Activated CD4-positive, alpha-beta T cell treated with anti-CD3 and anti-CD28 coated beads, Interleukin-2, amount 50 U/mL, for 4 hours (primary cell): ENCODE measurements at places on chromosomes 2 and 18.

DNA sequence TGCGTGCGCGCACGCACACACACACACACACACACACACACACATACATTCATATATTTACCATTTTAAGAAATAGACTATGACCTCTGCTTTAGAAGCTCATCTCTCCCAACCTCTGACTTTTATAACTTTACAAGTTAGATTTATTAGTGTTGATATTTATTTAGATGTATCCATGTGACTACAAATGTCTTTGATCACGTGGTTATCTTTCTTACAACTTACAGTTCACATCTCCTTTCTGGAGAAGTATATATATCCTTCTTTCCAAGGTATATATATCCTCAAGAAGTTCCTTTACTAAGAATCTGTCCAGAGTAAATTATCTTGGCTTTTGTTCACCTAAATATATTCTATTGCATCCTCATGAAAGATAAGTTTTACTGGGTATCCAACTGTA is 16.3 kb upstream of the LTBP1 start:
- DNase-seq = no peak

- DNase-seq = no peak
These were observed 165.3 kb downstream of the ATAD2B start for GRCh38 chr2:23761638-23762037.

- DNase-seq = no peak
These were observed 39.8 kb downstream of the FAM178B start for GRCh38 chr2:96946625-96947024.

DNA sequence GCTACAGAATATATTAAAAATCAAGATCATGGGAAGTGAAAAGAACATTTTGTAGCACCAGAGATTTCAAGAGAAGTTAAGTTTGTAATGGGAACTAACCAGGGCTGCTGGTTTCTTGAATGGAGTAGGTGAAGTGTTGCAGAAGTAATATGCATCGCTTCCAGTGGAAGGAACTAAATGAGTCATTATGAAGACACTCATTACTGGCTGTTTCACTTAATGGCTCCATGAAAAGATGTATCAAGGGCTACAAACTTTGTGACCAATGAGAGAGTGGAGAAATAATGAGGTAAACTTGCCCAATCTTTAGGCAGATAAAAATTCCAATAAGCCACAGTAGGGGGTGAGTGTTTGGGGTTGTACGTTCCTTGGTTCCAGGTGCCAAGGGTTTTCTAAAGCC is 380.4 kb upstream of the POU3F3 start:
- DNase-seq = no peak

DNA sequence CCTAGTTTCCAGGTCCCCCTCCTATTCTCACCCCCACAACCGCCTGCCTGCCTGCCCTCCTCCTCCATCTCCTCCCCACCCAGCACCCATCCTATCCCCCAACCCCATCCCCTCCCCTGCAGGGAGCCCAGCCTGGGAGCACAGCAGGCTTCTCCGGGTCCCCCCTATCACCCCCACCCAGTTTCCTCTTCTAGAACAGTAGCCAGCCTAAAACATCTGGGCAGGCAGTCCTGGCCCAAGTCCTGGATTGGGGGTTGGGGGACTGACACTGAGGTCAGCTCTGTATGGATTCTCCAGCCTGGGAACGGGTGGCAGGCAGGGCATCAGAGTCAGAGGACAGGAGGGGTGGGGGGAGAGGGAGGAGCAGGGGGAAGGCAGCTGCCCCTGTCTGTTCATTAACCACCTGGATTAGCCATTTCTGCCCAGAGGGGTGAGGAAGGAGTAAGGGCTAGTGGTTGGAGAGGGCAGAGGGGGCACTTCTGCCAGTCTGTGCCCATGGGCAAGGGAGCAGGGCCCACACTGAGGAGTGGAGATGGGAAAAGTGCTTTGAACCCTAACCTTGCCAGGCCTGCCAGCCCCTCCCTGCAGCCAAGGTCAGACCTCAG is 60.0 kb downstream of the TNS1 start:
- no peak for DNase-seq

GRCh38 chr2:220913384-220913783 is 658.7 kb downstream of the EPHA4 start:
- DNase-seq = no peak

GRCh38 chr2:150335596-150335995 is 151.9 kb downstream of the RND3 start:
- no peak for DNase-seq

GRCh38 chr2:231709981-231710798 is 1.9 kb downstream of the PTMA start:
- peak; percentile 75 for DNase-seq

DNA sequence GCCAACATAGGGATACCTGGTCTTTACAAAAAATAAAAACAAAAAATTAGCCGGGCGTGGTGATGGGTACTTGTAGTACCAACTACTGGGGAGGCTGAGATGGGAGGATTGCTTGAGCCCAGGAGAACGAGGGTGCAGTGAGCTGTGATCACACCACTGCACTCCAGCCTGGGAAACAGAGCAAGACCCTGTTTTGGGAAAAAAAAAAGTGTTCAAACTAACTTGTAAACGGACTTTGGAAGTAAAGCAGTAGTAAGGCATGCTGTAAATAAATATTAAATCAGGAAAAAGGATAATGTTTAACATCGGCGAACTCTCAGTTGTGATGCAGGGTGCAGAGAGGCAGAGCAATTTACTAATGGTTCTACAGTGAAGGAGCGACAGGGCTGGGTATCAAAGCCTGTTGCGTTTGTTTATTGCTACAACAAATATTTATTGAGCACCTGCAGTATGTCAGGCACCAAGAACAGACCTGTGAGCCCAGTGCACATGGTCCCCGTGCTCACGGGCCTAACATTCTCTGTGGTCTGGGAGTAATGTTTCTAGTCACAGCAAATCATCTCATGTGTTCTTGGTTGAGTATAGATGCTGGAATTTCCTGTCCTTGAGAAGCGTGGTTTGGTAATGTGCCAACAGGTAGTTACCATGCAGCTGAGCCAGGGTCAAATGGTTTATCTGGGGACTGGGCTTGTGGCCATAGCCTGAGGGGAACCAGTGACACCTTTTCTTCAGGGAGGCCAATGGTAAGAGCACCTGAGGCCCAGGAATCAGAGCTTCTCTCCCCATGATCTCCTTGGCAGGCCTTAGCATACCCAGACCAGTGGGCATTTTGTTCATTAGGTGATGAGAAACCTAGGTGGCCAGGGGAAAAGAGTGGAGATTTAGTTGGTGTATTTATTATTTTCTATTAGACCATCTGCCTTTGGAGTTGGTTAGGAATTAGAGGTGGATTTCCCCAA is 27.9 kb upstream of the GREB1 start:
- DNase-seq = no peak

- DNase-seq = no peak
These were observed 568.5 kb upstream of the SOX11 start for GRCh38 chr2:5123582-5124196.

DNA sequence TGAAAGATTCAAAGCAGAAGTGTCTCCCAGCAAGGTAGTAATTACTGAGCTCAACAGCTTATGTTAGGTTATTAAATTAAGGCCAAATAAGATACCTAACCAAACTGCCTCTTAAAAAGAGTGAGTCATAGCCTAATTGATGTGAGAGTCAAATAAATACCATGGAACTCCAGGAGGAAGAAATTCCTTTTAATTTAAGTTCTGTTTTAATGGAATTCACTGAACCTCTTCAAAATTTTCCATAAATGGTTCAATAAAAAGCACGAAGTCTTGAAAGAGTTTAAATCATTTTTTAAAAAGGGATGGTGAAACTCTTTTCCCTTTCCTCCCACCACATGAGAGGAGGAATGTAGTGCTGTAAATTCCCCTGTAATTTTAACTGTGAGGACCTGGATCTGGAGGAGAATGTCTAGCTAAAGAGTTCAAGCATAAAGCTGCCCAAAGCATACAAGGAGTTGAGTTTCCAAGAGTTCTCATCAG is 180.8 kb upstream of the MMADHC start:
- DNase-seq = no peak

DNA sequence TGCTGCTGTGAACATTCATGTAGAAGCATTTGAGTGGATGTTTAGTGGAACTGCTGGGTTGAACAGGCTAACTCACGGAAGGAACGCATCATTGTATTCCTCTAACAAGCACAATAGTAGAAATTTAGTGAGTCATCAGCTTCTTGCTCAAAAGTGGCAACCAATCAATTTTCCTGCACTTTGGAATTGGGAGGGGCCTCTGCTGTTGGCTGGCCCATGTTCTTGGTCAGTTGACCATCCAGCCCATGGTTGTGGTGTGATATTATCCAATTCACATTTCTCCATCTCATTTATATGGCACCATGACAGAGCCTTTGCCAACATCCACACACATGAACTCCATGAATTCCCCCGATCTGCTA is 95.0 kb downstream of the TNFRSF11A start:
- no peak for DNase-seq

GRCh38 chr2:241771286-241772062 is 5.1 kb upstream of the GAL3ST2 start:
- no peak for DNase-seq

GRCh38 chr2:169300636-169301530 is 61.5 kb downstream of the LRP2 start:
- DNase-seq = no peak

GRCh38 chr18:25044694-25045093 is 307.3 kb downstream of the ZNF521 start:
- DNase-seq = no peak

DNA sequence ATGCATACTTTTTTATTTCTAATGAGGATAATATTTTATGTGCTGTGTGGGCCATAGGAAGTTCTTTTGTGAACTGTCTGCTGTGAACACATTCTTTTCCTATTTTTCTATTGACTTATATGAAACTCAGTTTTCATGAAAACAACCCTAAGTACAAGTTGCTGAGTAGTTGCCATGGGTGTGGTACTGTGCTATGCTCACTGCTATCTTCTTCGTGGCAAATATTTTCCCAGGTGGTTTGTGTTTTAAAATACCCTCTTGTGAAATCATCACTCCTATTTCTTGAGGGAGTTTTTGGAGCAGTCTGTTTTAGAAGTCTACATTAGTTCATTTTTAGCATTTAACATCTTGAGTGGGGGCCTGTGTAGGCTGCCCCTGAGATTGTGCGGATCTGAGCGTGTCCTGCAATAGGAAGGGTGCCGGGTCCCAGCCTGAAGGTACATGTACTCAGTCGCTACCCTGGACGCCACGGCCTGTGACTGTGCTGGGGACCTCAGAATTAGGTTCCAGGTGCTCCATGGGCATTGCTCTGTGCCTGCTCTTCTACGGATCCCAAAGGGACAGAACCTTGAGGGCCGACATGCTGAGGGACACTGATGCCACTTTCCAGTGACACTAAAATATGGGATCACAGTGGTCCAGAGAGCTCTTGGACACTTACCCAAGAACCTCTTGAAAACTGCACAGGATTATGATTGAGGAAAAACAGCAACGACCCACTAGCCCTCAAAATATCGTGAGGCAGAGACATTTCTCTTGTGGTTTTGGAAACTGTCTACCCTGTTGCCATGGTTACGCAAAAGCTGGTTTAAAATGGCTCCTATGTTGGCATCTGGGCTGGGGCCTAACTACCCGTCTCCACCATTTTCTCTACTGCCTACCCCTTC is 480.4 kb downstream of the TGIF1 start:
- no peak for DNase-seq

- DNase-seq = no peak
These were observed 146.7 kb downstream of the RPIA start for GRCh38 chr2:88838165-88838635.

- DNase-seq = no peak
These were observed 8.5 kb downstream of the SEC11C start for GRCh38 chr18:59148192-59148591.

- DNase-seq = no peak
These were observed 63.7 kb downstream of the EIPR1 start for GRCh38 chr2:3313781-3314375.

GRCh38 chr2:209146682-209147320 is 277.0 kb upstream of the MAP2 start:
- DNase-seq = no peak

GRCh38 chr2:223050188-223050587 is 1.8 kb upstream of the KCNE4 start:
- DNase-seq = no peak

DNA sequence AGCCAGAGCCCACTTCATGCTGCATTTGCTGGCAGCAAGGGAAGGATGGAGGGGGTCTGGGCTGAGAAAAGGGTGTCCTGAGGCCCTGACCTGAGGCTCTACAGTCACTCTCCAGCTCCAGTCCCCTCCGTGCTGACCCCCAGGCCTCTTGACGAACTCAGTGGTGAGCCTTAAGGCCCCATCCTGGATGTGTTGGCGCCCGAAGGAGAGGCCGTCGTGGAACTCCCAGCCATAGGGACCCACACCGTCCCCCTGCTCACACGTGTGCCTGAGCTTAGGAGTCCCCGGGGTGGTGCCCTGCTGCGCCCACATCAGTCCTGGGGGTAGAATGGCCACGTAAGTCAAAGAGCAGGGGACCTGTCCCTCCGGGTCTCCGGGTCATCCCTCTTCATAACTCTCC is 776 bp downstream of the MOGS start:
- DNase-seq = no peak

GRCh38 chr2:113255140-113256070 is 23.3 kb downstream of the PAX8 start:
- DNase-seq = no peak

DNA sequence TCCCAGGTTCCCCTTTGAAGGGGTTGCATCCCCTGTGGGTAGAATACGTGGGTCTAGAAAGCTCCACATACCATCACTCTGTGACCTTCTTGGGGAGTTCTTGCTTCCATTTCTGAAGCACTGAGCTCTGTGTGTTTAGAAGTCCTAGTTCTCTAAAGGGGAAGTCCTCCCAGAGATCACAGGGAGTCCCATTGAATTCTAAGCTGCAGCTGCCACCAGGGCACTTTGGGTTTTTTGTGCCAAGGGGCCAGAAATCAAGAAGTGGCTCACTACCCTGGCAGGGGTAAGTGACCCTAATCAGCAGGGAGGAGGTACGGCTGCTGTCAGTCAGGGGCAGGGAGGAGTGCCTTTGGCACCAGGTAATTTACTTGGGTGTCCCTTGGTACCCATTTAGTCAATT is 70.9 kb downstream of the EHD3 start:
- no peak for DNase-seq

- peak; percentile 64 for DNase-seq
These were observed 55.9 kb upstream of the GORASP2 start for GRCh38 chr2:170873035-170873692.

GRCh38 chr2:241850544-241851324 is 8.0 kb downstream of the PDCD1 start:
- DNase-seq = no peak

GRCh38 chr18:63975628-63976027 is 5.7 kb downstream of the SERPINB8 start:
- no peak for DNase-seq

- no peak for DNase-seq
These were observed 127.5 kb downstream of the MC4R start for GRCh38 chr18:60245096-60245495.

- no peak for DNase-seq
These were observed 236.2 kb downstream of the IKZF2 start for GRCh38 chr2:212915121-212915782.

- no peak for DNase-seq
These were observed 2139.8 kb upstream of the CELF4 start for GRCh38 chr18:39705362-39705761.

- no peak for DNase-seq
These were observed 140.7 kb downstream of the NOL4 start for GRCh38 chr18:34083910-34084535.
